RWPE1 (cell line): ENCODE measurements at places on chromosomes 1 and 21.

GRCh38 chr1:20266141-20266540 is 24.5 kb upstream of the VWA5B1 start:
- DNase-seq: no peak

DNA sequence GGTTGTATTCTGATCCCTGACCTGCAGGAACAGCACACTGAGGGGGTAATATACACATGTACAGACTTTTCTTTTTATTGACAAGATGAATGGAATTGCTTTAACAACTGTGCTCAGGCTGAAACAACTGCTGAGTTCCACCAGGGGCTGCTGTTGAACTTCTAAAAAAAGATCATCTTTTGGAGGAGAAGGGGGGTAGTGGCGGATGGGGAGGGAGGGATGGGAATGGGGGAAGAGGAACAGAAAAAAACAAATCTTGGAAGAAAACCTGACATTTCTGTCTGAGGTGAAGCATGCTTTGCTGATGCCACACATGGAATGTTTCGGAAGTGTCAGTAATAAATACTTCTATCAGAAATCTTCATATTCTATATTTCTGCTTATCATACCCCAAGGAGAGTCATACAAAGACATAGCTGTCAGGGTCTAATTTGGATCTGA is 75.0 kb downstream of the RWDD3 start:
- DNase-seq: peak; percentile 40

DNA sequence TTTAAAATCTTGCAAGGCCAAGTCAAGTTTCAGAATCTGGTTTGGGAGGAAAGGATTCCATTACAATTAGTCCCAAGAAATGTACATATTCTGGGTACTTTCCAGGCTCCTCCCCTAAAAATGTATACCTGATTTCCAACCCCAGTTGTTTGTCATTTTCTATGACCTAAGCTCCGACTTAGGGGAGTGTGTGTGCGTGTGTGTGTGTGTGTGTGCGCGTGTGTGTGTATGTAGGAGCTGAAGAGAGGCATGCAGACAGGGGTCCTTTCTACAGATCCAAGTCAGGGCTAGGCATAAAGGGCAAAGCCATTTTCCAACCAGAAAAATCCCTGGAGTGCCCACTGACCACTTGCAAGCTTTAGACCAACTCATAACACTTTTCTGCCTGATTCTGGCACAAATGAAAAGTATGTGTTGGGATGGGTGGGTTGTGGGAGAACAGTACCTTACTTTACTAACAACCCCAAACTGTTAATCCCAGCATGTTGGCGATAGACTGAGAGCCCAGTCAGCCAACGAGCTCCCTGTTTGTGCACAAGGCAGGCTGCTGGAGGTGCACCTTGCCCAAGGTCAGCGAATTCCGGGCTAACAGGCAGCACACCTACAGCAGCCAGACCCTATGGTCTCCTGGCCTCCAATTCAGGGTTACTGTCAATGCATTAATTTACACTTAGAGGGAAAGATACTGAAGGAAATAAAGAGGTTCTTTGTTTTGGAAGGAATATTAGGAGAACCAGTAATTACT is 1.7 kb downstream of the TRABD2B start:
- DNase-seq: peak; percentile 40

GRCh38 chr21:43836616-43837015 is 28.4 kb upstream of the AGPAT3 start:
- DNase-seq: no peak

GRCh38 chr21:34865400-34866241 is 183.5 kb downstream of the RUNX1 start:
- no peak for DNase-seq

- no peak for DNase-seq
These were observed 13.8 kb downstream of the SNX7 start for GRCh38 chr1:98675282-98675681.

DNA sequence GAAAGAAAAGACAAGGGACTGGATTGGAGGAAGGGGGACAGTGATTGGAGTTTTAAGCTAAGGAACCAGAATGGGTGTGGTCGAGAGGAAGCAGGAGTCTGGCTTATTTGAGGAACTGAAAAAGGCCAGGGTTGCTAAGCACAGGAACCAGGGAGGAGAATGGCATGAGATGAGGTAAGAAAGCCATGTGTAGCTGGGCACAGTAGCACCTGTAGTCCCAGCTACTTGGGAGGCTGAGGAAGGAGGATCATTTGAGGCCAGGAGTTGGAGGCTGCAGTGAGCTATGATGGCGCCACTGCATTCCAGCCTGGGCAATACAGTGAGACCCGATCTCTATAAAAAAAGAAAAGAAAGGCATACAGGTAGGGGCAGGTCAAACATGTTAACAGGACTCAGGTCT is 8.1 kb upstream of the KHDRBS1 start:
- no peak for DNase-seq

DNA sequence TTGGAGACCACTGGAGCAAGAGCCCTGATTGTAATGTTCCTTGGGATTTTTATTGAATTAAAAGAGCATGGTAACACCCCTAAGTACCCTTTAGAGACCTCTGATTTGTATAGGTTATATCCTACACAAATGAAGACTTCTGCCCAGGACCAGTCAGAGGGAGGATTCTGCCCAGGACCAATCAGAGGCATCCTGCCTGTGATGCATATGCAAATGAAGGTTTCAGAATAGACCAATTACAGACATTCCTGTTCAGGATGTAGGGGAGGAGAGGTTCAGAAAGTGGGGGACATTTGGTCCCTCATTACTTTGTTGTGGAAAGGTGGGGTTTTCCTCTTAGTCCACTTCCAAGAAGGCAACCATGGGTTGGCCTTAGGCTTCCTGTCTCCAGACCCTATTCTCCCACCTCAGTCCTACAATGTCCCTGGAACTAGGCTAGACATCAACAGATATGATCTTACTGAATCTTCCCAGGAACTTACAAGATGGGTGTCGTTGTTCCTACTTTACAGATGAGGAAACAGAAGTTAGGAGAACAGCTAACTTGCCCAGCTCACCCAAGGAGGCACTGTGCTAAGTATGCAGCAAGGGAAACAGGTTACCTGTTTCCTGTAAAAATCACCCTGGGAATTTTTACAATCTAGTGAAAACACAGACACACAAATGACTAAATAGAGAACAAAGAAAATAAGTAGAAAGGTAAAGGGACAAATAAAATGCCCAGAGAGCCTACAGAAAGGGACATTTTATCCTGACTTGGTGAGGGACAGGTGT is 36.8 kb upstream of the SFPQ start:
- DNase-seq: no peak

- no peak for DNase-seq
These were observed 10.6 kb downstream of the TRIT1 start for GRCh38 chr1:39872698-39873097.

DNA sequence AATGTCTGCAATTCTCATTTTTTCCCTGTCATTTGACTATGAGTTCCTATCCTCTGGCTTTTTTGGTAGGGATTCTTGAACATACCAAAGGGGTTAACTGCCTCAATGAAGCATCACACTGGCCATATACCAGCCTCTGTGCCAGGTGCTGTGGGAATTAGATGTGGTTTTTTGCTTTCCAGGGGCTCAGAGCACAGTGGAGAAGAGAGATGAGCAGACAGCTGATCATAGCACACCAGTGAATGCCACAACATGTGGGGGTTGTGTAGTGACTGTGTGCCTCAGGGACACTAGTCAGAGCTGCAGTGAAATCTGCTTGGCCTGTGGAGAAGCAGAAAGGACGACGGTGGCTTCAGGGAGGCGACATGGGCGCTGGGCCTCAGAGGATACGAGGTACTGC is 30.8 kb downstream of the HLX start:
- DNase-seq: no peak
